ENCODE measurements at places on chromosomes 2 and 18.

DNA sequence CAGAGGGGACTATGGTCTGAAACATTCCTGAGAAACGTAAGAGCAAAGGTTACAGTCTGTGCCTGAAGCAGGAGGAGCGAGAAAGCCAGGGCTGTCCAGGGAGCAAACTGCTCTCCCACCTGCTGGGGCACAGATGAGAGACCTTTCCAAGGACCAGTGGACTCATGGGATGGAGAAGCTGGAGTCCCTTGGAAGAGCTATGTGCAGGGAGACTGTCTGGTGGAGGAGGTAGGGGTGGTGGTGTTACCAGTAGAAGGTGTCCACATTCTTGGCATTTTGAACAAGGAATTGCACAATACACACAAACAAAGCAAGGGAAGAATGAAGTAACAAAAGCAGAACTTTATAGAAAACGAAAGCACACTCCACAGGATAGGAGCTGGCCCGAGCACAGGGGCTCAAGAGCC is 97.9 kb upstream of the CYRIA start:
- no peaks in the 10 kb centered on the region for H3K36me3 ChIP-seq
- no peak for DNase-seq
- no peak overlapping the region for H3K4me3 ChIP-seq
- no peak overlapping the region for H3K27ac ChIP-seq
- peaks cover 7% of the 10 kb centered on the region for H3K27me3 ChIP-seq
- H3K4me1 ChIP-seq = no peaks in the 10 kb centered on the region

- no peaks in the 10 kb centered on the region for H3K4me1 ChIP-seq
- no peak overlapping the region for H3K27ac ChIP-seq
- H3K27me3 ChIP-seq = no peaks in the 10 kb centered on the region
- no peak for DNase-seq
These were observed 98.1 kb downstream of the TGIF1 start for GRCh38 chr18:3547891-3548615.

- H3K4me3 ChIP-seq = no peak overlapping the region
- no peak overlapping the region for H3K27ac ChIP-seq
- peaks cover 2% of the 10 kb centered on the region for H3K4me1 ChIP-seq
- DNase-seq = no peak
- H3K36me3 ChIP-seq = peaks cover 49% of the 10 kb centered on the region
- H3K27me3 ChIP-seq = no peaks in the 10 kb centered on the region
These were observed 46.6 kb downstream of the USP40 start for GRCh38 chr2:233519787-233520611.

- peak; percentile 44 for DNase-seq
- H3K4me3 ChIP-seq = no peak overlapping the region
- H3K4me1 ChIP-seq = peaks cover 22% of the 10 kb centered on the region
- H3K27ac ChIP-seq = peak overlapping the region; percentile 90
- H3K27me3 ChIP-seq = no peaks in the 10 kb centered on the region
- no peaks in the 10 kb centered on the region for H3K36me3 ChIP-seq
These were observed 47.5 kb upstream of the ACSL3 start for GRCh38 chr2:222813177-222813843.

- H3K27ac ChIP-seq = no peak overlapping the region
- DNase-seq = no peak
- H3K36me3 ChIP-seq = no peaks in the 10 kb centered on the region
- no peaks in the 10 kb centered on the region for H3K4me1 ChIP-seq
- peaks cover 13% of the 10 kb centered on the region for H3K27me3 ChIP-seq
- no peak overlapping the region for H3K4me3 ChIP-seq
These were observed 189.0 kb downstream of the GALNT1 start for GRCh38 chr18:35770376-35771014.

DNA sequence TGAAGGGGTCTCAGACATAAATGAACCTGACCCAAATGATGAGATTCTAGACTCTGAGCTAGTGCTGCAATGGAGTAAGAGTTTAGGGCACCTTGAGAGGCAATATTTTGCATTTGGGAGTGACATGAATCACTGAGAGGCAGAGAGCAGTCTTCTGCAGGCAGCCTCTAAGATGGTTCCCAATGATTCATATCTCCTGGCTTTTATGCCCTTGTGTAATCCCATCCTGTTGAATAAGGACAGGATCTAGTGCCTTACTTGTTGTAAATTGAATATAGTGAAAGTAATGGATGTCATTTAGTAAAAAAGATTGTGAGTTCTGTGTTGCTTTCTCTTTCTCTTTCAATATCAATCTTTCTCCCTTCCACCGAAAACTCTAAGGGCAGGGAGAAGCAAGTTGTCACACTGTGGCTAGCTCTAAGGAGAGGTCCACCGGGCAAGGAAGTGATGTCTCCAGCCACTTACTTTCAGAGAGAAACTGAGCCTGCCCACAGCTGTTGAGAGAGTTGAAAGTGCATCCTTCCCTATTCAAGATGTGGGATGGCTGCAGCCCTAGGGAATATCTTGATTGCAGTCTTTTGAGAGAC is 144.7 kb downstream of the TRIB2 start:
- no peak overlapping the region for H3K27ac ChIP-seq
- peak; percentile 40 for DNase-seq
- H3K4me3 ChIP-seq = no peak overlapping the region
- no peaks in the 10 kb centered on the region for H3K27me3 ChIP-seq
- peaks cover 20% of the 10 kb centered on the region for H3K4me1 ChIP-seq
- H3K36me3 ChIP-seq = peaks cover 18% of the 10 kb centered on the region

DNA sequence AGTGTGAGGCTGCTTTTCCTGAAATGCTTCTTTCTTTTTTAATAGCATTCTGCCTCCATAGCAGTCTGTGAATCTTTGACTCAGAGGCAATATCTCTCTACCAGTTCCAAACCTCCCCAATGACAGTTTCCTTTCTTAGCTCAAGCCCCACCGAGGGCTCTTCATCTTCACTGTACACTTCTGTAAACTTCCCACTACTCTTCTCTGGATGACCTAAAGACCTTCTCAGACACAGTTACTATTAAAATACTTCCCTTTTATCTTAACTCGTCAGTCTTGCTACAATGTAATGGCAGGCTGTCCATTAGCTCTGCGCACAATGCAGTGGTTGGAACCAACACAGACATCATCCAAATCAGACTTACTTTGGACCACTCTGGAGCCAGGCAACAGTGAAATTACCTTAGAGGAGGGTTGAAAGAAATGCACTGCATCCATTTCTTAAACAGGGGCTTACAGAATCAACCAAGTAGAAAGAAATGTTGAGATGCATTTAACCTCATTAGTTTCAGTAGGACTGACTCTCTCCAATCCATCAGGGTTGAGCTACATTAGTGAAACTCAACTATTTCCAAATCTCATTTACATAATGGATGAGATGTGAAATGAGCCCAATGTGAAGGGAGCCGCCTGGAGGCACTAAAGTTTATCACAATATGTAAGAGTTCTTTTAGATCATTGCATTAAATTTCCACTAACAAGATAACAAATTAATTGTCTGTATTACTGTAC is 343.8 kb downstream of the SETBP1 start:
- no peaks in the 10 kb centered on the region for H3K36me3 ChIP-seq
- H3K4me3 ChIP-seq = no peak overlapping the region
- no peak for DNase-seq
- no peak overlapping the region for H3K27ac ChIP-seq
- no peaks in the 10 kb centered on the region for H3K4me1 ChIP-seq
- H3K27me3 ChIP-seq = no peaks in the 10 kb centered on the region

Data from activated T-cell treated with anti-CD3 and anti-CD28 coated beads, Interleukin-2, amount 50 U/mL, for 24 hours (primary cell).